Lung microvascular endothelial cell (primary cell): ENCODE measurements at places on chromosomes 5 and 9.
A peak's percentile ranks its signal among the peaks of the same experiment; 100 is the strongest.

DNA sequence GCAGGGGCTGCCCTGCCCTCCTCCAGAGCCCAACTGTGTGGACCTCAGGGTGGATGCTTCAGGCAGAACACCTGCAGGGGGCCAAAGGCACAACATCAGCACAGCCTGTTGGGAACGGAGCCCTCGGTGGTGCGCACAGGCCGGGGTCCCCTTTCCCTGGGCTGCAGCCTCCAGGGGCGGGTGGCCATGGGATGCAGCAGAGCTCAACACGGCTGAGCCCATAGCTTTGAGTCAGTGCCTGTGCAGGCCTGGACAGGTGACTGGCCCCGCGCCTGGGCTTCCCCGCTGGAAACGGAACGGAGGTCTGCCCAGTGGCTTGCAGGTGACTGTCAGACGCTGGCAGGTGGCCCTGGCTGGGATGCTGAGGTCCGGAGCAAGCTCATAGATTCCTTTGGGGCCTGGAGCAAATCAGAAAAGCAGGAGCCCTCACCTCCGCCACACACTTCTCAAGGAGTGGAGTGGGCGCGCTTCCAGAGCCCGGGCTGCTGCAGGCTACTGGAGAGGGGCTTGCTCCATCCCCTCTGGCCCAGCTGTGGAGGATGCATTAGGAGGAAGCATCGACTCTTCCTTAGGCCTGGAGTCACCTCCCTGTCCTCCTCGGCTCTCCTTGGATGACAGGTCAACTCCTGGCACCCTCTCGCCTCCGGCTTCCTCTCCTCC is 69.8 kb upstream of the RNU6ATAC start:
- DNase-seq: no peak

DNA sequence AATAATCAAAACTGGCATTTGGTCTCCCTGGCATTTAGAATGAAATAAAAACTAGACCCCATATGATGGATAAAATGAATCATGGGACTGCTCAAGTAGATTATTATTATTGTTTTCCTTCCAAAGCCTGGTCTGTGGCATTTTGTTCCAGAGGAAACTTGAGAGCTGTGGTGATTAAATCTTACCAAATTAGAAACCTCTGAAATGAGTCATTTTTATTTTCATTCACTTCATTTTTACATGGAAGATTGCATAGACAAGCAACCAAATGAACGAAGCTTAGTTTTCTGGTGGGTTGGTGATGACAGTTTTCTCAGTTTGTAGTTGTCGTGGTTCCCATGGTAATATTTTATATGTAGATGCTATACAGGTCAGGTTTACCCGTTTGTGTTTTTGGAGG is 23.4 kb downstream of the PAM start:
- DNase-seq: peak; percentile 57

- no peak for DNase-seq
Measured at GRCh38 chr9:92095236-92095635, 20.0 kb downstream of the SPTLC1 start.

DNA sequence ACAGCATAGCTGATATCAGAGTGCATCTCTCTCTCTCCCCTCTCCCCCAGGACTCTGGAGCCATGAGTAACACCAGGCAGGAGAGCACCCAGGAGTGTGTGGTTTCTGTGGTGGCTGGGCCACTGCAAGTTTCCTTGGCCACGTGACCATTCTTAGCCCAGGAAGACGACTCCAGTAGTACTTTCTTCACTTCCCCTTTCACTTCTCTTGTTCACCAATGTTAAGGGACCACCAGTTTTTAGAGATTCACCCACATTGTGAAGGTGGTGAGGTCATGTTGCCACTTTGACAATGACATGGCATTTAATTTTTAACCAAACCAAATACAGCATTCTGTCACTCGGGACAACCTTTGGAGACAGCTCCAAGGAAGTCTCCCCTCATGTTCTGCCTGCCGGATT is 17.9 kb upstream of the DAPK1 start:
- no peak for DNase-seq
